ENCODE measurements at places on chromosomes 4 and X. TPM values are rescaled to one million over a fixed set of nuclear protein-coding genes. Genes with fewer than 3 reads are reported as not detected.

The ANXA3 gene
- 4.4 TPM for polyA plus RNA-seq

The FUNDC2 gene
- polyA plus RNA-seq: 150 TPM

The SULT1E1 gene
- polyA plus RNA-seq: not detected

DNA sequence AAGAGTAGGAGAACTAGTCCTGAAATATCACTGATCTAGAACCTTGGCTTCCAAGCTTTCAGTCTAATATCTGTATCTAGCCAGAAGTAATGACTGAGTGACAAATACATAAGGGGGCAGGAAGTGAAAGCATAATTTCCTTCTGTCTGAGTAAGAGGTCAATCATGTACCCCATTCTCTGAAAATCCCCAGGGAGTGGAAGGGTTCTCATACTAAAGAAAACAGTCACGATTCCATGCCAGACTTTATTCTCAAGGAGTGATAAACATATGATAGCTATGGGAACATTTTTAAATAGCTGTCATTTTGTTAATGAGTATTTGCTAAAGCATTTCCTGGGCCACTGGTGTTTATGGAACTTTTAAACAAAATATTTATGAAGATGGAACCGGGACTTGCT lies 308.5 kb downstream of the ARHGAP24 start:
- no peak for DNase-seq

- no peak for DNase-seq
Observed at GRCh38 chr4:137676357-137676998, 144.2 kb upstream of the PCDH18 start.

GRCh38 chr4:110248100-110248499 lies 49.7 kb upstream of the ELOVL6 start:
- no peak for DNase-seq

The SMARCA1 gene
- polyA plus RNA-seq: 28.5 TPM

The DUX4 gene
- not detected for polyA plus RNA-seq

The CXCL10 gene
- not detected for polyA plus RNA-seq

GRCh38 chrX:54530357-54530900 lies 410 bp downstream of the GNL3L start:
- DNase-seq: no peak

GRCh38 chr4:23654791-23655190 lies 235.1 kb downstream of the PPARGC1A start:
- no peak for DNase-seq

DNA sequence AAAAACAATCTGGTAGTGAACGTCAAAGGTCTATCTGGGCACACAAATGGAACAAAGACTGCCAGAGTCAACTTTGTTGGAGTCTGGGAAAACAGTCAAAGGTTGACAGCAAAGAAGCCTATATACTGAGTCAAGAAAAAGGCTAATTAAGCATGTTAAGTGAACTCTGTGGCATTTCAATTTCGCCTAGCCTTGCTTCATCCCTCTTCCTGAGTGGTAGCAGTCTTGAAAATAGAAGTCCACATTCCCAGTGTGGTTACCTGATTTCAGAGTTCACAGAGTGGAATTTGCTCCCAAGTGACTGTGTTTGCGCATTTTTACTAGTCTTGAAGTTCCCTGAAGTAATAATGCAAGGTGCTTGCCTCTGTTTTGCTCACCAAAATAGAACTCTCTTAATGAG lies 760.0 kb downstream of the FSTL5 start:
- no peak for DNase-seq

DNA sequence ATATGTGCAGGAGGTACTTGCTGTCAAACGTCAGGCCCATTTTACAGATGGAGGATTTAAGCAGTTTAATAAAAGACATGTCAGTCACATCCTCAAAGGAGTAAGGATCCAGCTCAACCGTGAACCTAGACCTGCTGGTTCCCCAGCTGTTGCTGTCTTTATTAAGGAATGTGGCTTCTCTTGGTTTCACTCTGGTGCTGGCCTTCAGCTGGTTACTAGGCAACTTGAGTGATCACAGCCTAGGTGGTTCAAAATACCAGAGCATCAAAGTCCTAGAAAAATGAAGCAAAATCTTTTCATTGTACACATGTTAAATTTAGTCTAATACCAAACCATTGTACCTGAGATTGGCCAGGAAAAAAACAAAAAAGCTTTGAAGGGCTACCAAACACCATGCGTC lies 32.7 kb upstream of the GLRA2 start:
- no peak for DNase-seq

DNA sequence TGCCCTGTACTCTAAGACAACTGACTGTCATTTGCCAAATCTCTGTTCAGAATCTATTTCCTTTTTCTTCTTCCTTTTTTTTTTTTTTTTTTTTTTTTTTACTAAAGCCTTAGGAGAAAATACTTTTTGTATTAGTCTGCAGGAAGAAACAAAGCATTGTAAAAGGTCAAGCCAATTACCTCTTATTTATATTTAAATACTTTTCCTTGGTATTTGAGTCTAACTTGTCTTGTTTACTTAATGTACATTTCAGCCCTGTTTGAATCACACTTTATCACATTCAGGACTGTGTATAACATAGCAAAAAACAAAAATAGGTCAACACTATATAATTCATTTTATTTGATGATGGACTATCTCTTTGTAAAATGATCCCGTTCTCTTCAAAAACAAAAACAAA lies 262.2 kb downstream of the RPA4 start:
- no peak for DNase-seq

DNA sequence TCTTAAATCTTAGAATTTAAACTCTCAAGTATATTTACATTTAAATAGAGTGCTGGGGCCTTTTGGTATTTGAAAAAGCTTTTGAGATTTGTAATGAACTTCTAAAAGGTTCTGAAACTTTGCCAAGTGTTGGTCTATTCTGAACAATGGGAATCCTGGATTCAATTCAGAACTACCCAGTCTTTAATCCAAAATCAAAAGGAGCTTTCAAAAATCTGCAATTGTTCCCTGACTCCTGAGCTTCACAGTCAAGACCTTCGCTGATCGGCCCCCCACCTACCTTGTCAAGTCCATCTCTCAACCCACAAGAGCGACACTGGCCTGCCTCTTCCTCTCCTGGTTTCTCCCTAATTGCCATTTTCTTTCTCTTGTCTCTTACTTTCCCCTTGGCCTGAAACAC lies 666.1 kb upstream of the BOD1L1 start:
- peak; percentile 38 for DNase-seq

DNA sequence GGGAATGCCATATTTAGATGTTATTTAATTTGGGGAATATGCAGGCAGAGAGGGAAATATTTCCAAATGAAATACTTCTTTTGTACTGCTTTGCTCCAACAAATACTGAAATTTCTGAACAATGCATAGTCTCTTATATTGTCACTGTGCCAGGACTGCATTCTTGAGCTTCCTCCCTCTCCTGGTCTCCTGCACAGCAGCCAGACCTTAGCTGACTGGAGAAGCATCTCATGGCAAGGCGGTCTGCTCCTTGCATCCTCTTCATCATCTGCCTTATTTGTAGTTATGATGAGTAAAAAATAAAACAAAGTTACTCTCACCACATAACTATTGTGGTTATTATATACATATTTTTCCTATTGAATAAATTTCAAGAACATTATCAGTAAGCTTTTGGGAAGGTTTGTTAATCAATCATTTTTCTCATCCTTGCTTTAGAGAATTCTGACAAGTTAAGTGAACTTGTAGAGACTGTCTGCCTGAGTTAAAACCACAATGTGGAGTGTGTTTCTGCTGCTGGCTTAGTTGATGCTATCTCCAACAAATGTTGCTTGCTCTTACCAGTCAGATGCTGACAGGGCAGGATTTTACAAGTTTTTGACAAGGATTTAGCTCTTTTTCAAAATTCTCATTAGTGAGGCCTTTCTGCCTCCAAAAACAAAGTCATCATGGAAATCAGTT lies 153.6 kb downstream of the SOWAHB start:
- no peak for DNase-seq

The SSX1 gene
- polyA plus RNA-seq: not detected

GRCh38 chrX:15750611-15751154 lies 12.6 kb downstream of the CA5B start:
- DNase-seq: no peak

The FGA gene
- polyA plus RNA-seq: 1.9 TPM

- no peak for DNase-seq
Observed at GRCh38 chr4:177119691-177120090, 190.0 kb upstream of the NEIL3 start.
